Upper lobe of left lung (tissue), 6 donors: ENCODE measurements at places on chromosomes 3 and 15. TPM values are rescaled to one million over a fixed set of nuclear protein-coding genes. Genes with fewer than 3 reads are reported as not detected.

DNA sequence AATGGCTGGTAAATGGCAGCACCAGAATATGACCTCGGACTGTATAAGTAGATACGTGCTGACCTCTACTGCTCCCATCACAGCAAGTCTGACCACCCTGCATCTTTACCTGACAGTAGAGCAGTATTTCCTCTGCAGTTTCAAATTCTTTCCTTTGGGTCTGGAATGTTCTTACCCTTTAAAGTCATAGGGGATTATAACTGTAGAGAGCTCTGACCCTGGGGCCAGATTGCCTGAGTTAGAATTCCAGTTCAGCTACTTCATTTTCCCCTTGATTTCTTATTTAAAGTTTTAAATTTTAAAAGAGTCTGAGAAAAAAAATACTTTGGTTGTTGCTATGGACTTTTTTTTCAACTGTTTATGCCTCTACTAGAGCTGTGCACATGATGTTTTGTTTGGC is 237.7 kb downstream of the NR1D2 start:
- no peaks in the 10 kb centered on the region for H3K27me3 ChIP-seq
- no peaks in the 10 kb centered on the region for H3K36me3 ChIP-seq
- H3K27ac ChIP-seq, result no peak overlapping the region
- no peak overlapping the region for H3K4me3 ChIP-seq
- H3K4me1 ChIP-seq, result no peaks in the 10 kb centered on the region
- DNase-seq, result no peak

DNA sequence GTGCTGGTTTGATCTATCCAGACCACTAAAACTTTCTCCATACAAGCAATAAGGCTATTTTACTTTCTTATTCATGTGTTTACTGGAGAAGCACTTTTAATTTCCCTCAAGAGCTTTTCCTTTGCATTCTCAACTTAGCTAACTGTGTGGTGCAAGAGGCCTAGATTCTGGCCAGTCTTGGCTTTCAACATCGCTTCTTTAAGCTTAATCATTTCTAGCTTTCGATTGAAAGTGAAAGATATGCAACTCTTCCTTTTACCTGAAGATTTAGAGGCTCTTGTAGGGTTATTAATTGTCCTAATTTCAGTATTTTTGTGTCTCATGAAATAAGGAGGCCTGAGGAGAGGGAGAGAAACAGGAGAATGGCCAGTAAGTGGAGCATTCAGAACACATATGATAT is 234.8 kb upstream of the GADL1 start:
- no peaks in the 10 kb centered on the region for H3K36me3 ChIP-seq
- no peaks in the 10 kb centered on the region for H3K27me3 ChIP-seq
- no peak overlapping the region for H3K27ac ChIP-seq
- no peak overlapping the region for H3K4me3 ChIP-seq
- H3K4me1 ChIP-seq, result no peaks in the 10 kb centered on the region

GRCh38 chr3:142259359-142259758 is 34.0 kb upstream of the GK5 start:
- no peaks in the 10 kb centered on the region for H3K36me3 ChIP-seq
- no peaks in the 10 kb centered on the region for H3K27me3 ChIP-seq
- H3K4me3 ChIP-seq, result no peak overlapping the region
- no peak overlapping the region for H3K27ac ChIP-seq

GRCh38 chr15:34109797-34110663 is 8.1 kb downstream of the PGBD4 start:
- H3K27me3 ChIP-seq, result no peaks in the 10 kb centered on the region
- no peak overlapping the region for H3K27ac ChIP-seq
- no peaks in the 10 kb centered on the region for H3K4me1 ChIP-seq
- H3K4me3 ChIP-seq, result no peak overlapping the region
- no peak for DNase-seq

Gene AP3B2
- total RNA-seq, result 3.6 TPM

GRCh38 chr3:121651684-121652083 is 9.0 kb downstream of the HCLS1 start:
- H3K36me3 ChIP-seq, result no peaks in the 10 kb centered on the region
- no peaks in the 10 kb centered on the region for H3K27me3 ChIP-seq
- peaks cover 11% of the 10 kb centered on the region for H3K4me1 ChIP-seq
- H3K27ac ChIP-seq, result no peak overlapping the region

GRCh38 chr3:125585595-125586223 is 9.6 kb downstream of the OSBPL11 start:
- peak; percentile 57 for DNase-seq
- H3K27ac ChIP-seq, result no peak overlapping the region
- H3K27me3 ChIP-seq, result no peaks in the 10 kb centered on the region
- H3K4me3 ChIP-seq, result no peak overlapping the region

DNA sequence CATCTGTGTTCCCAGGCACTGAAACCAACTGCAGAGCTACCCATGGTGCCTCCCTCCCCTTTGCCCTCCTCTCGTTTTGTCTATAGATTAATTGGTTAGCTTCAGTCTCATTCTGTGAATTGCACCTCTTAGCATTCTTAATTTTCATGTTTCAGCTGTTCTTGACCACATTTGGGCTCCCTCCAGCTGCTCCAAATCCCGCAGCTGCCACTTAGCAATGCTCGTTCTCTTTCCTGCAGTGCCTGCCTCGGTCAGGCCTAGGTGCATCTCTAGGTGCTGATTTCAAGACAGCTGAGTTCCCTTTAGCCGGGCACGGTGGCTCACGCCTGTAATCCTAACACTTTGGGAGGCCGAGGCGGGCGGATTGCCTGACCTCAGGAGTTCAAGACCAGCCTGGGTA is 47.0 kb upstream of the SMAD3 start:
- H3K36me3 ChIP-seq, result no peaks in the 10 kb centered on the region
- H3K4me1 ChIP-seq, result peaks cover 11% of the 10 kb centered on the region
- H3K27me3 ChIP-seq, result no peaks in the 10 kb centered on the region
- H3K27ac ChIP-seq, result no peak overlapping the region
- DNase-seq, result no peak

GRCh38 chr15:55247766-55248427 is 41.7 kb downstream of the RAB27A start:
- peaks cover 56% of the 10 kb centered on the region for H3K4me1 ChIP-seq
- peak overlapping the region; percentile 21 for H3K27ac ChIP-seq
- no peak for DNase-seq
- no peaks in the 10 kb centered on the region for H3K27me3 ChIP-seq
- H3K36me3 ChIP-seq, result no peaks in the 10 kb centered on the region

GRCh38 chr15:89629829-89630228 is 25.4 kb downstream of the KIF7 start:
- H3K4me3 ChIP-seq, result no peak overlapping the region
- no peak for DNase-seq
- H3K27me3 ChIP-seq, result no peaks in the 10 kb centered on the region
- H3K4me1 ChIP-seq, result no peaks in the 10 kb centered on the region
- peaks cover 8% of the 10 kb centered on the region for H3K36me3 ChIP-seq

Gene ROBO1
- total RNA-seq, result 29.0 TPM

DNA sequence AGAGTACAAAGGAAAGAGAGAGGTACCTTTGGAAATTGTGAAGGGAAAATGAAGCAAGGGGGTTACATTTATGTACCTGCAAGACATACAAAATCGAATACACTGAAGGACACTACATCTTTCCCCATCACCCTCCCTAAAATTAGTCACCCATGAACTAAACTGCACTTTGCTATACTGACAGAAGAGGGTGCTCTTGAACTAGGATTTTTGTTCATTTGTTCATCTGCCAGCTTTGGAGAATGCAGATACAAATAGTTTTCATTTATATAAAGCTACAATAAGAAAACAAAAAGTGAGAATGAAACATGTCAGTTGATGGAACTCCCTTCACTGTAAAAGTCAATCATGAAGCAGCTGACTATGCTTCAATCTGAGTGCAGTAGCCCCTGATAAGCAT is 55.7 kb downstream of the PCCB start:
- H3K4me1 ChIP-seq, result no peaks in the 10 kb centered on the region
- H3K36me3 ChIP-seq, result peaks cover 14% of the 10 kb centered on the region
- no peaks in the 10 kb centered on the region for H3K27me3 ChIP-seq
- no peak overlapping the region for H3K27ac ChIP-seq
- DNase-seq, result no peak

- H3K36me3 ChIP-seq, result no peaks in the 10 kb centered on the region
- no peak overlapping the region for H3K27ac ChIP-seq
- H3K27me3 ChIP-seq, result no peaks in the 10 kb centered on the region
- no peak for DNase-seq
- H3K4me3 ChIP-seq, result no peak overlapping the region
These were observed 852.0 kb downstream of the FHIT start for GRCh38 chr3:60399292-60399691.

GRCh38 chr15:86040356-86041033 is 39.2 kb upstream of the AGBL1 start:
- H3K4me1 ChIP-seq, result no peaks in the 10 kb centered on the region
- H3K4me3 ChIP-seq, result no peak overlapping the region
- no peaks in the 10 kb centered on the region for H3K36me3 ChIP-seq
- DNase-seq, result no peak
- H3K27me3 ChIP-seq, result no peaks in the 10 kb centered on the region

DNA sequence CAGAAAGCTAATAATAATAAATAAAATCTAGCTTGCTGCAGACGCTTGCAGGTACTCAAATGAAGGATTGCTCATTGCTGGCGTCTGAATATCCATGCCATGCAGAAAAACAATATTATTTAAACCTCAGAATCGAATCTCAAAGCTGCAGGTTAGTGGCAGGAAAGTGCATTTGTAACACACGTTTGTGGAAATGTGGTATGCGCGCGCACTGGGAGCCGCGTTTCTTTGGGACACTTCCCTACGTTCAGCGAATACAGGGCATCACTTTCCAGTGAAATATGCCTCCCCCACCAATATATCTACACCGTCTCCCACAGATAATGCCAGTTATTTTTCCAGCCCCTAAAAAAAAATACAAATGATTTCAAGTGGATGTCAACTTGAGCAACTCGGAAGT is 37.1 kb downstream of the ZIC4 start:
- no peak for DNase-seq
- H3K27ac ChIP-seq, result no peak overlapping the region
- H3K27me3 ChIP-seq, result peaks cover 36% of the 10 kb centered on the region
- no peaks in the 10 kb centered on the region for H3K4me1 ChIP-seq
- H3K36me3 ChIP-seq, result no peaks in the 10 kb centered on the region

GRCh38 chr3:103712320-103713008 is 1277.6 kb downstream of the ZPLD1 start:
- no peaks in the 10 kb centered on the region for H3K27me3 ChIP-seq
- no peaks in the 10 kb centered on the region for H3K4me1 ChIP-seq
- no peak overlapping the region for H3K4me3 ChIP-seq
- DNase-seq, result no peak
- no peak overlapping the region for H3K27ac ChIP-seq
- no peaks in the 10 kb centered on the region for H3K36me3 ChIP-seq

DNA sequence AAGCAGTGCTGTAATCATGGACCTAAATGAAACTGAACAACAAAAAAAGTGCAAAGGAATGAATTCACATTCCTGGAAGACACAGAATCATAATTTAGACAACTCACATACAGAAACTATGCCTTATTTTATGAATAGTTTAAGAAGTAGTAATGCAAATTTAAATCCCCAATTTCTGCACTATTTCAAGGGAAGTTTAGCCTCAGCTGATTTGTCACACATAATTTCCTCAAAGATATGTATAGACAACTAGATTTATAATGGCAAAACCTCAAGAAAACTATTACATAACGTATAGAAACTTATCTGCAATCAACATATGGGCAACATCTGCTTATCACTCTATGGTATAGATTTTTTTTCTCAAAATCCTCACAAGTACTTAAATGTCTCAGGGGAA is 7.8 kb upstream of the PTX3 start:
- no peak for DNase-seq
- no peaks in the 10 kb centered on the region for H3K27me3 ChIP-seq
- H3K4me3 ChIP-seq, result no peak overlapping the region
- no peak overlapping the region for H3K27ac ChIP-seq

GRCh38 chr15:90074916-90075315 is 27.4 kb downstream of the IDH2 start:
- H3K4me1 ChIP-seq, result peaks cover 16% of the 10 kb centered on the region
- H3K27ac ChIP-seq, result no peak overlapping the region
- peaks cover 72% of the 10 kb centered on the region for H3K36me3 ChIP-seq
- no peak overlapping the region for H3K4me3 ChIP-seq

Gene A4GNT
- total RNA-seq, result not detected

GRCh38 chr3:48563382-48563918 is at the start of gene UCN2:
UCN2 (minus strand) TSS chr3:48563781; CDS start chr3:48563124, 657 bp downstream.
- no peaks in the 10 kb centered on the region for H3K36me3 ChIP-seq
- H3K4me3 ChIP-seq, result no peak within 1 kb of the TSS
- peak; percentile 37 for DNase-seq
- H3K27me3 ChIP-seq, result no peaks in the 10 kb centered on the region

Gene UBE2E1
- total RNA-seq, result 44.8 TPM

Gene TRIM42
- not detected for total RNA-seq

GRCh38 chr3:171967137-171967783 is 72.1 kb upstream of the FNDC3B start:
- peak; percentile 44 for DNase-seq
- no peak overlapping the region for H3K4me3 ChIP-seq
- peaks cover 21% of the 10 kb centered on the region for H3K4me1 ChIP-seq
- H3K27ac ChIP-seq, result peak overlapping the region; percentile 71

Gene SLC22A14
- not detected for total RNA-seq

DNA sequence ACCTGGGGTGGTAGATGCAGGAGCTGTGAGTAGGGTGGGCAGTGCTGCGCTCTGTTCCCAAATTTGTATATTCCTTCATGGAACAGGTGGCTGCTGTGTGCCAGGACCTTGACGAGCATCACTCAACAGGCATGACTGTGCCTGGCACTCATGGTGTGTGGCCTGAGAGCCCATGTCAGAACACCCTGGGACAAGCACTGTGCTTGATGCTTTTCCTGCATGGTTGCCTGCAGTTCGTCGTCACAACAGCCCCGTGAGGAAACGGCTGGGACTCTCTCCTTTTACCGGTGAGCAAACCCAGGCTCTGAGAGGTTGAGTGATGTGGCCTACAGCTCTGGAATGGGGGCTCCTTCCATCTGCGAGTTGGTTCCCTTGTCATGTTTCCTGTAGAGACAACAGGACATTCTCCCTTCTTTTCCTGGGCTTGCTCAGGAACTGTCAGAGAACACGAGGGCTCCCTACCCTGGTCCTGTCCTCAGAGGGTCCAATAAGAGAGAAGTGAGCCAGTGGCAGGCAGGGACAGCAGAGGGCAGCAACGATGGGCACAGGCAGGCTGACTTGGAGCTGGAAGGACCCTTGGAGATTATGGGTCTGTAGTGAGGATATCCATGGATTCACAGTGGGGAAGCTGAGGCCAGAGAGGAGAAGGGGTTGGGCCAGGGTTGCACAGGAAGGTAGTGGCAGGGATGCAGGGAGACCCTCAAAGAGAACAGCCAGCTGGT is 37.4 kb downstream of the PRKCD start:
- H3K36me3 ChIP-seq, result no peaks in the 10 kb centered on the region
- peaks cover 7% of the 10 kb centered on the region for H3K4me1 ChIP-seq
- H3K27me3 ChIP-seq, result no peaks in the 10 kb centered on the region
- DNase-seq, result no peak

DNA sequence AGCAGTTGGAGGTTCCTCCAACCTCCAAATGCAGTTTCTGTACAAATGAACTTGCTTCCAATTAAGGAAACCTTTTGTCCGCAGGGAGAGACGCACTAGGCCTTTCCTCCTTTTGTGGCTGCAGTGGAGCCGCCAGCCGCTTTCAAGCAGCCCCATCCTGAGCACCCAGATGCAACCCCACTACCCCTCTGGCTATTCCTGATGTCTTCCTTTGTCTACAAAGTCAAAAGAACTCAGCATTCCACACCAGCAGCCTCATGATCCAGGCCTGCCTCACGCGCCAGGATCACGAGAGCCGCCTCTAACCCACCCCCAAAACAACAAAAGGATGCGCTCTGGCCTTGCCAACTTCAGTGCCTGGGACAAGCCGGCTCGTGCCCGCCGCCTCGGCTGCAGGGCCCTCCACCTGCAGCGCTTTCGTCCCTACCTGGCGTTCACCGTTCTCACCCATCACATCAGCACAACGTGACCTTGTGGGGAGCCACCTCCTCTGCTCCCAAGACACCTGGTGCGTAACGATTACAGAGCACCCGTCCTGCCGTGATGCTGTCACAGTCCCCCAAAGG is 48.2 kb upstream of the MUC4 start:
- no peaks in the 10 kb centered on the region for H3K27me3 ChIP-seq
- peaks cover 15% of the 10 kb centered on the region for H3K4me1 ChIP-seq
- H3K36me3 ChIP-seq, result no peaks in the 10 kb centered on the region
- no peak overlapping the region for H3K27ac ChIP-seq
- no peak overlapping the region for H3K4me3 ChIP-seq
